CD4-positive, alpha-beta T cell (primary cell): ENCODE measurements at places on chromosomes 12 and 14. TPM values are rescaled to one million over a fixed set of nuclear protein-coding genes. Genes with fewer than 3 reads are reported as not detected.

- DNase-seq = no peak
Measured at GRCh38 chr12:111170543-111170942, 198.4 kb downstream of the PHETA1 start.

GRCh38 chr14:101859958-101860357, 98.4 kb downstream of the PPP2R5C start:
- no peak for DNase-seq

DNA sequence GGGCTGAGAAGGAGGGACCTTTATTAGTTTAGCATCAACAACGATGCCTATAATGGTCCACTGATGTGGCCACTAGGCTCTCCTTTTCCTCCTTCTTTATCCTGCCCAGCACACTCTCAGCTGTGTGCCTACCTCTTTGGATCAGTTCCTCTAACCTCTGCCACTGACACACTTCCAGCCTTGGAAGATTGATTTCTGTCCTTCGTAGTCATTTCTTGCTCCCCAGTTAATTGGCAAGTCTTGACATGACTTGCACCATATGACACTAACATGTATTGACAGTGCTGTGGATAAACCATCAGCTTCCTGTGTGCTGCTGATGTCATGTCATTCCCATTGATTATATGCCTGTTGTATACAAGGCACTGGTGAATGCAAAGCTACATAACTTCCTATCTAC, 90.2 kb upstream of the PLEKHG7 start:
- DNase-seq = no peak

- DNase-seq = peak; percentile 10
Measured at GRCh38 chr14:92513966-92514843, 624 bp downstream of the RIN3 start.

DNA sequence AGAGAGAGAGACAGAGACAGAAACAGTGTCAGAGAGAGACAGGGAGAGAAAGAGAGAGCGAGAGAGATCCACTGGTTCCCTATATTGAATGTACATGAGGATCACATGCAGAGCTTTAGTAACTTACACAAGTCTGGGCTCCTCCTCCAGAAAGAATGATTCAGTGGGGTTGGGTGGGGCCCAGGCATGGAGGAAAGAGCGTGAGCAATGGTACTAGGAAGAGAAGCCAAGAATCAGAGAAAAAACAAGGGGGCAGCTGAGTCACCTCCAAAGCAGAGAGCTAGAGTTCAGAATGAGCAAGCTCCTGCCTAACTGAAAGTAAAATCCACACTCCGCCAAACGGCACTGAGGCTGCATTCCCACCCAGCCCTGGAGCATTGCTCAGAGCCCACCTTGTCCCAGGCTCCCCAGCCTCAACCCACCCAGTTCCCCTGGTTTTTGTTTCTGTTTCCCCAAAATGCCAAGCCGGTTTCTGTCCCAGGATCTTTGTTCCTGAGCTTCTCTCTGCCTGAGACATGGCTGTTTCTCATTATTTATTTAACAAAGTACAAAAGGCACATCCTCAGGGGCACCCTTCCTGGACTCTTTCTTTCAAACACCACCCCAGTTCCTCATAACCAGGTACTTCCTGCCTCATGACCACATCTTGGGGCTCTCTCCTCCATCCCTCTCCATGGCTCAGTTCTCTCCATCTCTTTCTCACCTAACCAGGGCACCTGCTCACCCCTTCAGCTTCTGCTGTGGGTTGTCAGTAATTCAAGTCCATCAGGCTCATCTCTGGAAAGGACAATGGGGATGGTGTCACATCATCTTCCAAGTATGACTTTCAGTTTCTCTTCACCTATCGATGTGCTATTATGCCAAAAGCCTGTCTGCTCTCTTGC, 670.3 kb upstream of the TBX3 start:
- DNase-seq = no peak

DNA sequence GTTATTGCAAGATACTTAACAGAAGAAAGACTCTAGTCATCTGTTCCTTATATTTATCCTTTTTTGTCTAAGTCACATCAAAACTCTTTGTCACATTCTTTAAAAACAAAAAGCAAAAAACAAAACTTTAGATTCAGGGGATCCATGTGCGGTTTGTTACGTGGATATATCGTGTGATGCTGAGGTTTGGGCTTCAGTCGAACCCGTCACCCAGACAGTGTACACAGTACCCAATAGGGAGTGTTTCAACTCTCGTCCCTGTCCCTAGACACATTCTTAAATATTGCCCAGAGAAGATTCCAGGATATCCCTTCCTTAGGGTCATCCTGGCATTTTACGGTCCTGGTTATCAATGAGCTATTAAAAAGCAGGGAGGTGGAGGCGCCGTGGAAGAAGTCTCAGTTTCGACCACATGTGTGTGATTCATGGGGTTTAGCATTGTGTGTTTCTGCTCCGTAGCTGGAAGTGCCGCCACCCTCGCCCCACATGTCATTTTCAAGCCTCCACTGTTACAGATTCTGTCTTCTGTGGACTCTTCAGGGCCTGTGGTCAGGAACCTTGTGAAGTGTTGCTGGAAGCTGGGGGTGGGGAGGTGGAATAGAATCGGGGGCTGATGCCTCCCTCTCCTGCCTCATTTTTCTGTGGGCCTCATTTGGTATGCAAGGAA, 19.9 kb downstream of the CCND2 start:
- DNase-seq = no peak

- DNase-seq = no peak
Measured at GRCh38 chr14:87081004-87081403, 912.0 kb downstream of the GALC start.

DNA sequence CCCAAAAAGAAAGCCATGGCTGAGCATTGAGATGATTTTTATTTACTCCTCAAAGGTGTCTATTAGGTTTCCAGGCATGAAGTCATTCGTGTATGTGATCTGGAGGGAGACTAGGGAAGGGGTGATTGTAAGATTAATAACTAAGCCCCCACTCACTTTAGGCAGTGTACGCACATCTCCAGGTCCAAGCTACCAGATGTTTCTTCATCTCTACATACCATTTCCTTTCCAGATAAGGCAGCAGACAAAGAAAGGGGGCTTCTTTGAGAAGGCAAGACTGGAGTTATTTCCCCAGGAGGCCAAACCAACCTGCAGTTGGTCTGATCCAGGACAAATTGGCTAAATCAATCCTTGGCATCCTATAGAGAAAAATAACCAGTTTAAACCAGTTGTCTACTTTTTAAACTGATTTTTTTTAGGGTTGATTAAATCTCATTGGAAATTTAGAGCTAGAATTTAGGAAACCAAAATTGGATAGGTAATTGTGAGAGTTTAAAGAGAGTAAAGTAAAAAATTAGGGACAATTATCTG, 3.9 kb downstream of the HOXC13 start:
- DNase-seq = no peak

DNA sequence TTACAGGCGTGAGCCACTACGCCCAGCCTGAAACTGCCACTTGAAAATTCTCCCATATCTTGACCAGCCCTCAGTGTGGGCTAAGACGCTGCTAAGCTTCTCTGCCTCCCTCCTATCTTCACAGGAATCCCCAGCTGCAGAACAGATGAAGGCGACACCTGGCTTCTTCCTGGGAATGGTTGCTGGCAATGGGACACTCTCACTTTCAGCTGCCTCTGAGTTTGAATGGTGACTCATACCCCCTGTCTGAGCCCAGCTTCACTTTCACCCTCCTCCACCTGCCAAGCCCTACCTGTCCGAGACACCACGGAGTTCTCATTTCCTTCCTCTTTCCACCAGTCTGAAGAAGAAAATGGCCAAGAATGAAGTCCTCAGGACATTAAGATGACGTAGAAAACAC, 18.3 kb upstream of the VASH1 start:
- no peak for DNase-seq

- DNase-seq = no peak
Measured at GRCh38 chr12:113903381-113903863, 62.7 kb downstream of the RBM19 start.

DNA sequence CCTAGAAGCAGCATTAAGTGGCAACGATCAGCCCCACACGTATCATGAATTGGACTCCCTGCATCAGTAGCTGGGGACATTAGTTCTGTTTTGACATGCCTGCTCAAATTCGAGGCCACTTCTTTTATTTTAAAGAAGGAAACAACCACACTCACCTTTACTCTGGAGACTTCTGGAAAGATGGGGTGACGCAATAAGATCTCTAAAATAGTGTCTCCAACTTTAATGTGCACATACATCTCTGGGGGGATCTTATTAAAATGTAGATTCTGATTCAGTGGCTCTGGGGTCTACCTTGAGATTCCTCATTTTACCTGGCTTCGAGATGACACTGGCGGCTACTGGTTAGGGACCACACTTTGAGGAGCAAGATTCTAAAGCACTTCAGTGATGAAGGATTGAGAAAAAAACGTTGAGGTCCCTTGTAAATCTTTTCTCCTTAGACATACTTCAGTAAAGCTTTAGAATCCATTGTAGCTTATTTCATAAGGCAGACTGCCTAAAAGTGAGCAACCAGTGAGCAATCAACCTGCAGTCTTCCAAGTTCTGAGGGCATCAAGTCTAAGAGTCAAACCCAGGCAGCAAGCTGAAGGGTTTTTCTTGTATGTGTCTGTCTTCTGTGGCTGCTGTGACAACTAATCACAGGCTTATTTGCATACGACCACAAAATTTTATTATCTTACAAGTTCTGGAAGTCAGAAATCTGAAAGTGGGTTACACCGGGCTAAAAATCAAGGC, 718.6 kb upstream of the TBX3 start:
- no peak for DNase-seq

DNA sequence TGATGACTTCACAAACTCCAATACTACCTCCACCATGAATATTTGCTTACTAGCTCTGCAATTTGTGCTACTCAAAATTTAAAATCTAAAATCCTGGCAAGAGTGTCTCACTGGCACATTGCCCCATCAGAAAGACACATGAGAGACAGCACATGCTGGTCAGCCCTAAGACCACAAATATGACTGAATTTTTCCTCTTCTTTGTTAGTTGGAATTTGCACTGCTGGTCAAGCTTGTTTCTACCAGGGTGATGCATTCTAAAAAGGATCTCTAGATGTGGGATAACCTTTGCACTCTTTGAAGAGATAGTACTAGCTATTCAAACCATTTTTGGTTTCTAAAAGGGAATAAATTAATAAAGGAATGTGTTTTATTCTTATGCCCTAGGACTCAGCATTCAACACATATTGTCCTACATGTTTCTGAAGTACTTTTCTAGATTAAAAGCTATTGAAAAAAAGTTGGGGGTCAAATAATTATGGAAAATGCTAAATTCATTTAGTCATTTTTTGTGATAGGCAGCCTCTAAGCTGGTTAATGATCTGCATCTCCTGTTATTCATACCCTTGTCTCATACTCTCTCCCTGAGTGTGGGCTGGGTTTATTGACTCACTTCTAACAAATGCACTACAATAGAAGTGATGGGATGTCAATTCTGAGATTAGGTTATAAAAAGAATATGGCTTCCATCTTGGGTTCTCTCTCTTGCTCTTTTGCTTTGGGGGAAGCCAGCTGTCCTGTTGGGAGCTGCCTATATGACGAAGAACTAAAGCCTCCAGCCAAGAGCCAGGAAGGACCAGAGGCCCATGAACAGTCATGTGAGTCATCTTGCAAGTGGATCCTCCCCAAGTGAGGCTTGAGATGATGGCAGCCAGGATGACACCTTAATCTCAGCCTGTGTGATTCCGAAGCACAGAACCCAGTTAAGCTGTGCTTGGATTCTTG, 211.5 kb upstream of the CRY1 start:
- no peak for DNase-seq

DNA sequence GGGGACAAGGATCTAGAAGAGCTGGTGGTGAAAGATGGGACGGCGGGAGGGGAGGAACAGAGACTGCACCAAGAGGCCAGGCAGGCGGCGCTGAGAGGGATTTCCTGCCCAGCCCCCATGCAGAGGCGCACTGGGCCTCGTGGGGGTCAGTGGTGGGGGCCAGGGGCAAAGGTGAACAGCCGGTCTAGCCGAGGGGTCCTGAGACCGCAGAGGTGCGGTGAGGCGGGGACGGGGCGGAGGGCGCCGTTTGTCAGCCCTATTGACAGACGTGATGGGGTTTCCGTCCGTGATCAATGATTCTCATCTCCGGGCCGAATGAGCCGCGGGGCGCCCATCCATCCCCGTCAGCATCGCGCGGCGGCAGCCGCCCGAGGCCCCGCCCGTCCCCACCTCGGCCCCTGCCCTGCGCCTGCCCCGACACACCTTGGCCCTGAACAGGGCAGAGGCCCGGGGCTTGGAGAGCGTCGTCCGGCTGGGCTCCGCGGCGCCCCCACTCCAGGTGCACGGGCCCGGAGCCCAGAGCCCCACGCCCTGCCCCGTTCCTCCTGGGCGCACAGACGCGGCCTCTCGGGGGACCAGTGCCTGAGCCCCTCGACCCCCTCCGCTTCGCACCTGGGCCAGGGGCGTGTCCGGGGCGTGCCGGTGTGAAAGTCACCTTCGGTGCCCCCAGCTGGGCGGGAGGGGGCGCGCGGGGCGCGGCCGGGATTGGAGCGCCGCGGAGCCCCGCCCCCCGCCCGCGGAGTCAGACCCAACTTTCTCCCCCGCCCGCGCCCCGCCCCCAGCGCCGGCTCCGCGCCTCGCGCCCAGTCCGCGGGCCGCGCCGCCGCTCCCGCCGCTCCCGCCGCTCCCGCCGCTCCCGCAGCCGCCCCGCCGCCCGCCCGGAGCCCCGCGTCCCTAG, at the start of gene NXPH4:
Gene NXPH4 (plus strand): TSS at position 781 of the 898 bp plus-strand sequence. CDS start 176 bp downstream, outside the sequence.
- peak; percentile 63 for DNase-seq

DNA sequence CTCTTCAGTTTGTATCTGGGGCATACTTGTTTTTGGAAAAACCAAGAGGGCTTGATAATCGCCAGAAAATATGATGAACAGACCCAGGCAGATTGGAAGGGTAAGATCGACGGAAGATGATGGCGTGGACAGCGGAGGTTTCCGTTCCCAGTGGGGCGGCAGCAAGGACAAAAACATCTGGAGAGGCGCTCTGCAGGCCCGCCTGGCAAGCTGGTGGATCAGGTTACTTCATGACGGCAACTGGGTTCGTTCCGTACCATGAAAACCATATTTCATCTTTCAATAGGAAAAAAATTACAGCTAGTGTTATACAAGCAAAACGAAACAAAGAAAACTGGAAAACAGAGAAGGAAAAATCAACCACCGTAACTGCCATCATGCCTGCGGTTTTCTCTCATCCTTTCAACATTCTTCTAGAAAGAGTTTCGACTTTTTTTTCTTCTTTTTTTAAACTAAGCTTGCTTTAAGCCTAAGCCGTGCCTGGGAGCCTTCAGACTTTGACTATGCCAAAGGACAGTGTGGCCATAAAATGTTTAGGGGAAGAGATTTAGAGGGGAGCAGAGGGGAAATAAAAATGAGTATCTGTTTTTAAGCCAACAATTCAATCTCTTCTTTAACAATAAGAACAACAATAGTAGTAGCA, 210.5 kb downstream of the FOXN3 start:
- no peak for DNase-seq

GRCh38 chr12:38907201-38907923, 2.0 kb upstream of the CPNE8 start:
- peak; percentile 10 for DNase-seq

- DNase-seq = no peak
Measured at GRCh38 chr14:24848102-24848790, 201.7 kb downstream of the STXBP6 start.

The METAP2 gene
- 60.2 TPM for total RNA-seq

The MMP17 gene
- 0.17 TPM for total RNA-seq

The RSRC2 gene
- 341 TPM for total RNA-seq

The MYH6 gene
- not detected for total RNA-seq

The OR10A7 gene
- not detected for total RNA-seq

The LARP4 gene
- 18.1 TPM for total RNA-seq

The NRIP2 gene
- not detected for total RNA-seq
